ENCODE measurements at places on chromosomes 11 and 22.

- no peak for DNase-seq
These were observed 184.3 kb upstream of the CTSC start for GRCh38 chr11:88521799-88522201.

DNA sequence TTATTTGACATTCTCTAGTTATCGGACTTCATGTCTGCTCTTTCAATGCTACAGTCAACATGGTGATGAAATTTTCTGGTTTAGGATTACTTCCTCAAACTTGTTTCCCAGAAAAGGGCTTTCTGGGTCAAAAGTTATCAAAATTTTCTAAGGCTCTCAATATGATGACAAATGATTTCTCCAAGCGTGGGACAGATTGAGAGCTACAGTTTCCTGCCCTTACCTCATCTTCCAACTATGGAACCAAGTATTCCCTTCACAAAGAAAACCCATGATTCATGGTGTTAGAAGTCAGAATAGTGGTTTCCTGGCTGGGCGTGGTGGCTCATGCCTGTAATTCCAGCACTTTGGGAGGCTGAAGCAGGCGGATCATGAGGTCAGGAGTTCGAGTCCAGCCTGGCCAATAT lies 17.8 kb downstream of the MYO18B start:
- DNase-seq, result no peak

GRCh38 chr11:63520606-63521170 lies 14.8 kb downstream of the LGALS12 start:
- DNase-seq, result no peak

GRCh38 chr22:45319324-45319685 lies 9.6 kb downstream of the FAM118A start:
- DNase-seq, result no peak

DNA sequence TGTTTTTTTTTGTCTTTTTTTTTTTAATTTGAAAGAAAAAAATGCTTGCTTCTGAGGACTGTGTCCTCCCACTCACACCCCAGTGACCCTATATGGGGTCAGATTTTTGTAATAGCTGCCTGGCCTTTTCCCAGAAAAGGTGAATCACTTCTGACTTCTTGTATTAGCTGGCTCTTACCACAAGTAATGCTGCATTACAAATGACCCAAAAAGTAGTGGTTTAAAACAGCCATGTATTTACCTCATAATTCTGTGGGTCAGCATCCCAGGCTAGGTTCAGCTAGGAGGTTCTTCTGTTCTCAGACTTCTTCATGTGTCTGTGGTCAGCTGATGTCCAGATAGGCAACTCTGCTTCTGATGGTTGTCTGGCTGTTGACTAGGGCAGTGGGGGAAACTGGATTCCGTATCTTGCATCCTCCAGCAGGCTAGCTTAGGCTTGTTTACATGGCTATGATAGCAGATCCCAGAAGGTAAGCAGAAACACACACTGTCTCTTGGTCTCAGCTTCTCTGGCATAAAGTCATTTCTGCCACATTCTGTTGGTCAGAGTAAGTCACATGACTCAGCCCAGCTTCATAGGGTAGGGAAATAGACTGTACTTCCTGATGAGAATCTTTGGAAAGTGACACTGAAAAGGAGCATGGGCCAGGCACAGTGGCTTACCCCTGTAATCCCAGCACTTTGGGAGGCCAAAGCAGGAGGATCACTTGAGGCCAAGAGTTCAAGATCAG lies 19.5 kb downstream of the LHFPL7 start:
- no peak for DNase-seq

DNA sequence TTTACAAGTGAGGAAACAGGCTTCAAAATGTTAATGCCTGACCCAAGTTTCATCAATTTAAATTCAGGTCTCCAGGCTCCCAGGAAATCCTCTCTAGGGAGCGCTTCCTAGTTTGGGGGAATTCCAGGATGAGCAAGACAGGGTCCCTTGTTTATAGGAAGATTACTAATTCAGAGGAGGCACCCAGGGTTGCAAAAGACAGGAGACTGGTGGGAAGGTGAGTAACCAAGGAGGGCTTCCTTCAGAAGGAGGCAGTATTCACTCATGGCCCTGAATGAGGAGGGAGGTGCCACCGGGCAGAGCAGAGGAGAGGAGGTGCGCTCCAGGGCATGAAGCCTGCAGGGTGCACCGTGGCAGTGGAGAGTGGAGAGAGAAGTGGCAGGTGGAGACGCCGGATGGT lies 1.6 kb downstream of the TMEM132A start:
- no peak for DNase-seq

- no peak for DNase-seq
These were observed 191.3 kb downstream of the KIF18A start for GRCh38 chr11:27916541-27917100.

DNA sequence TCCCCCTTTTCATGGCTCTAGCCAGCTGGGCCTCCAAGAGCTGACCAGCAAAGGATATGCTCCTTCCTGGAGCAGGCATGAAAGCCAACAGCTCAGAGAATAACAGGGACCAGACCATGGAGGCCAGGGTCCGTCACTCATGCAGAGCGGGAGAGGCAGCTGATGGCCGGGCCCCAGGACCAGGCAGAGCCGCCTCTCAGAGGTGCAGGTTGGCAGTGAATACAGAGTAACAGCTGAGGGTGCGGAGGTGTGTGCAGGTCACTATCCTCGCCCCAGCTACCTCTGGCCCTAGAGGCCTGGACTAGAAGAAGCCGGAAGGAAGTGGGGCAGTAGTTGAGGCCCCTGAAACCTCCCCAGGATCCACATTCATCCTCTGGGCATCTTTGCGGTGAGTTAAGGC lies 1377.3 kb downstream of the TBC1D22A start:
- no peak for DNase-seq

GRCh38 chr11:112579282-112579681 lies 318.6 kb upstream of the PLET1 start:
- DNase-seq, result no peak

DNA sequence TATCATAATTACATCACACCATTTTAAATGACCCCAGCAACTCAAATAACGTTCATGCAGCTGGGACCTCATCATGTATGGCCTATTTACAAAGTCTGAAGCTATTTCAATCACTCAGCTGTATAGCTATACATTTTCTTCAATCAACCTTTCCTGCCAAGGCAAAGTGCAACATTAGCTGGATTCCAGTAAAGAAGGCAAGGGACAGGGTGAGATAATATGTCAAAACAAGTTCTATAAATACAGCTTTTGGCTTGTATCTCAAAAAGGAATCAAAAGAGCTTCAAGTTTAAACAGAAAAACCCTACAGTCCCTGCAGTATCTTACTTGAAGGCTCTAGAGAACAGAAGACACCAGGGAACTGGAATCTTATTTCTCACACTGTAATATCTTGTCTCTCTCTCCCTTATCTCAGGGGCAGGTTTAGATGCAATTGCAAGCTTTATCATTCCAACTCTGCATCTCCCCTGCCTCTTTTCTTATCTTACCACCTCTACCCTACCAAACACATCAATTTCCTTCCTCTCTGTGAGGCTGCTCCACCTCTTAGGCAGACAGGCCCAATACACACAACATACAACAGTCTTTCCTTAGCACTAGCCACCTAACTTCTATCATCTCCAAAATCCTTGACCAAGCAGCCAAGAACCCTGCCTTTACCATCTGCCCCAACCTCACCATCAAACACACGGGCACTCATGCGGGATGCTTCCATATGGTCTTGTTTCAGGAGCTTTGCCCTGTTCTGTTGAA lies 34.5 kb downstream of the CELF1 start:
- no peak for DNase-seq

DNA sequence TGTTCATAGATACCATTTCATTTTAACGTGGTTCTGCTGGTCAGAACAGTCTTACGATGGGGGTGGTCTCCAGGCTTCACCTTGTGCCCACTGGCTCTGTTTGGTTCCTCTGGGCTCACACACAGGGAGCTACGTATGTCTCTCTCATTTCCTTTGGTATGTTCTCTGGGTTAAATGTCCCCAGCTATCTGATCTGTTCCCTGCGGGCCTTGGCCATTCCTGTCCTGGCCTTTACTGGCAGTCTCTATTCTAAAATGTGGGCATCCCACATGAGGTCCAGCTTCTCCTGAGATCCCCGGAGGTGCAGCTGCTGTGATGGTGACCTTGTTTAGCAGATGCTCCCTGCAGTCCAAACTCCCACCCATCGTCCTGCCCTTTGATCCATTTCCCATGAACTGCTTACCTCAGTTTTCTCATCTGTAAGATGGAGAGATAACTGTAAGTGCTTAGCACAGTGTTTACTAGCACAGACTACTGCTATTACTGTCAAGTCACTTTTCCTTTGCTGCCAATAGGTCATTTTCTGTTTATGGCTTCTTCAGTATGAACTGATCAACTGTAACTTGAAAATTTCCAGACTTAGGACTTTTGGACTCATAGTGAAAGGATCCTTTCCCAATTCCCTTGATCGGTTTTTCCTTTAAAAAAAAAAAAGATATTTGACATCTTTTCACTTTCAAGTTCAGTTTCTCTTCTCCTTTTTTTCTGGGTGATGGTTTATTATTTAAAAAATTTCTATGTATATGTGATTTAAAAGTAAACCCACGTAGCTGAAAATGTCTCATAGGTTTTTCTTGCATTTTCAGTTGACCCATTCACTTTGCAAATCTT lies 92.9 kb downstream of the PTPRJ start:
- no peak for DNase-seq

DNA sequence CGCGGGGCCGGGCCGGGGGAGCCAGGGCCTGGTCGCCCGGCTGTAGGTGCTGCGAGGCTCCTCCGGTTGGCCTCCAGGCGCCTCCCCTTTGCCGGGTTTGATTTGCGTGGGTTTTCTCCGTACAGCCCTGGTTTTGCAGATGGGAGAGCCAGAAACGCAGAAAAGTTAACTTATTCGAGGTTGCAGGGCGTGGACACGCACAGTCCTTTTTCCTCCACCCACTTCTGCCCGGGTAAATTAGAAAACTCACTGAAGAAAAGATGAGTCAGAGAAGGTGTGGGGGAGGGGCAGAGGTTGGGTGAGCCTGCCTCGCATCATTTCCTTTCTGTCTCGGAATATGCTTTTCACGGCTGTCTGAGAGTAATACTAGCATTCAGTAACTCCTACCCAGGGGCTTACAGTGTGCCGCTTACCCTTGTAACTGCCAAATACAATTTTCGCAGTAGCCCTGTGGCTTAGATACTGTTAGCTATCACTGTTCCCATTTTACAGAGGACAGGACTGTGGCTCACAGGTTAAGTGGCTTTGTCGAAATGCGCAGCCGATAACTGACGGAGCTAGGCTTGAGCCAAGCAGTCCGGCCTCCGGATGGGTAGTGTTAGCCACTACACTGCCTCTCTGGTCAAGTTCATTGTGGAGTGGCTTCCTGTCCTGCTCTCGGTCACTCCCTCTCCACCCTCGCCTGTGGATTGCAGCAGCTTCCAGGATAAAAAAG lies 812 bp downstream of the FADD start:
- DNase-seq, result peak; percentile 84

DNA sequence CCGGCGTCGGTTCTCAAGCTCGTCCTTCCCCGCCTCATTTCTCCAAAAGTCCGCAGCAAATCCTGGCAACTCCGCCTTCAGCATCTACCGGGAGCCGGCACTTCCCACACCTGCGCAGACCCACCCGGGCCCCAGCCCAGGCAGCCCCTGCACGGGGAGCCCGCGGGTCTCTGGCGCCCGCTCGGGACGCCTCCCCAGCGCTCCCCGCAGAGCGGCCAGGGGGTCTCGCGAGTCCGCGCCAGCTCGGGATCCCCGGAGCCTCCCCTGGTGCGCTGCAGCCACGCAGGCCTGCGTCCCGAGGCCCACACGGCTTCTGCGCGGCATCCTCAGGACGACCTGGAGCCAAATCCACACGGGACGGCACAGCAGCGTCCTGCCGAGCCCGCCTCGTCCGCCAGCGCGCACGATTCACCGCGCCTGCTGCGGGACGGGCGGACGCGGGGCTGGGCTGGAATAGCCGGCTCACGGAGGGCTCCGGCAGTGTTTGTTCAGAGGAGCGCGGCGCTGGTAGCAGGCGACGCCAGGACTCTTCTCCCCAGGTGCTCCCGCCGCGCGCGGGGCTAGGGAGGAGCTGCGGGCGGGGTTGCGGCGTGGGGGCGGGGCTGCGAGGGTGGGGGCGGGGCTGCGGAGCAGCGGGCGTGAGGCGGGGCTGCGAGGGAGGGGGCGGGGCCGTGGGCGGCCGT lies 816 bp upstream of the PHRF1 start:
- DNase-seq, result no peak

DNA sequence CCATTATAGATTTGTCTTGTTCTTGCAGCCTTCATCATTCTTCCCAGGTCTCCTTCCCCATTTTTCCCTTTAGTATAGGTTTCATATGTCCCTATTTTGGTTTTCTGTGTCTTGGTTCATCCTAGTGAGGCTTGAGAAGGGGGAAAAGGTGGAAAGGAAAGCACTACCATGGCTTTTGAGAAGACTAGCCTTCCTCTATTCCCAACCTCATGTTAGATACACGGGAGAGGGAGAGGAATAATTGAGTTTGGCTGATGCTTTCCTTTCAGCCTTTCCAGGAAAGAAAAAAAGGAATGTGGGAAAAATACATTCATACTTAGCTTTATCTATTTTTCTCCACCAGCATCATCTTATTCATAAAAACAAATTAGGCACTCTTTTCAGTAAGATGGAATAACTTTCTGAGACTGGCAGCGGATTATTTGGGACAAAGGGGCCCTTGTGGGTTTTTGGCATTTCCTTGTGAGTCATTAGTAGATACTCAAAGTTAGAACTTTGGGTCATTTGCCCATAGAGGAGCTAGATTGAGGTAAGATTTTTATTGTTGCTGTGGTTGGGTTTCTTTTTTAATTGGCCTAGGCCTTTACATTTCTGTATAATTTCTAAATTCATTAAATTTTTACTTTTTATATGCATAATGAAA lies 23.8 kb downstream of the CAPRIN1 start:
- no peak for DNase-seq

GRCh38 chr11:72081821-72082453 lies 1.3 kb downstream of the LRRC51 start:
- DNase-seq, result no peak

DNA sequence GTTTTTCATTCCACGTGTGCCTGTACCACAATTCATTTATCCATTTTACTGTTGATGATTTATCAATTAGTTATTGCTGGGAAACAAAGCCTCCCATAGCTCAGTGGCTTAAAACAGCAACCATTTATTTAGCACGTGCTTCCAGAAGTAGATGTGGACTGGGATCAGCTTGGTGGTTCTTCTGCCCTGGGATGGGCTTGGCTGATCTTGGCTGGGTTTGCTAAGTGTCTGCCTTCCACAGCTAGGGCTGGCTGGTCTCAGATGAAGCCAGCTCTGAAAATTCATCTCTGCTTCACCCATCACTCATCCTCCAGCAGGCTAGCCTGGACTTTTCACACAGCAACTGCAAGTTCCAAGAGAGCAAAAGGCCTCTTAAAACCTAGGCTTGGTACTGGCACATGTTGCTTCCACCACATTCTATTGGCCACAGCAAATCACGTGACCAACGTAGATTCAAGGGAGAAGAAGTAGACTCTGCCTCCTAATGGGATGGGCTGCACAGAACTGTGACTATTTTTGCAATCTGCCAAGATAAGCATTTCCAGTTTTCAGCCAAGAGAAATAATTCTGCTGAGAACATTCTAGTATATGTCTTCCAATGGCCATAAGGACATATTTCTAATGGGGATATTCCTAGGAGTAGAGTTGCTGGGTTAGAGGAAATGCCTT lies 124.9 kb downstream of the MN1 start:
- no peak for DNase-seq

- DNase-seq, result no peak
These were observed 2.0 kb upstream of the UBXN1 start for GRCh38 chr11:62680825-62681240.

GRCh38 chr11:101035872-101036271 lies 93.7 kb downstream of the PGR start:
- DNase-seq, result no peak

Data from CD8-positive, alpha-beta memory T cell (primary cell).